ENCODE measurements at places on chromosomes 7 and 10.

- DNase-seq, result no peak
These were observed 145.6 kb upstream of the NPY start for GRCh38 chr7:24138343-24138742.

- DNase-seq, result no peak
These were observed 29.6 kb upstream of the ICA1 start for GRCh38 chr7:8291397-8292141.

- no peak for DNase-seq
These were observed 17.7 kb upstream of the TTYH3 start for GRCh38 chr7:2613931-2614600.

GRCh38 chr10:114565066-114565465, 93.0 kb downstream of the ABLIM1 start:
- DNase-seq, result no peak

GRCh38 chr10:131129544-131129943, 182.0 kb downstream of the TCERG1L start:
- DNase-seq, result no peak

All from activated CD4-positive, alpha-beta T cell treated with anti-CD3 and anti-CD28 coated beads, Interleukin-2, Interleukin-6, amounts not matched to agents 100 ng/mL and 50 ng/mL, durations not matched to agents 16 hours and 8 hours (primary cell).